ENCODE measurements at places on chromosomes 13 and 19.

GRCh38 chr19:47726467-47726866, 13.2 kb downstream of the EHD2 start:
- no peak for DNase-seq

GRCh38 chr13:97506511-97506910, 72.5 kb downstream of the RAP2A start:
- no peak for DNase-seq

GRCh38 chr13:27148900-27149299, 22.7 kb downstream of the USP12 start:
- no peak for DNase-seq

GRCh38 chr13:71218960-71219359, 648.0 kb downstream of the DACH1 start:
- no peak for DNase-seq

GRCh38 chr13:43364210-43365038, 341.0 kb downstream of the DNAJC15 start:
- no peak for DNase-seq

DNA sequence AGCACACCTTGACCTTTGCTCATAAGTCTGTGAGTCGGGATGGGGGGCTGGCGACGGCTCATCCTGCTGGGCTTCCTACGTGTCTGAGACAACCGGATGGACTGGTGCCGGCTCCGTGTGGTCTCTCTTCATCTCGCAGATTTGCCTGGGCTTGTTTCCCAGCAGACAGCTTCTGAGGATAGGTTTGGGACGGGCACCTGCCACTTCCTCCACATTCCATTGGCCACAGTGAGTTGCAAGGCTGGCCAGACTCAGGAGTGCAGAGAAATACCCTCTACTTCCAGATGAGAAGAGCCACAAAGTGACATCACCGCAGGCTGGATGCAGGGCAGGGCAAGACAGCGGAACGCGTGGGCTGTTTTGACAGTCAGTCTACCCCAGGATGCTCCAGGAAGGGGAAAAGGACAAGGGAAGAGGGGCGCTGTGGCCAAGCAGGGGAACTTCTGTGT, 48.1 kb downstream of the IRS2 start:
- DNase-seq, result no peak

- DNase-seq, result no peak
Observed at GRCh38 chr19:51027126-51027806, 850 bp upstream of the KLK11 start.

- no peak for DNase-seq
Observed at GRCh38 chr19:13887517-13887916, 10.6 kb downstream of the NANOS3 start.

DNA sequence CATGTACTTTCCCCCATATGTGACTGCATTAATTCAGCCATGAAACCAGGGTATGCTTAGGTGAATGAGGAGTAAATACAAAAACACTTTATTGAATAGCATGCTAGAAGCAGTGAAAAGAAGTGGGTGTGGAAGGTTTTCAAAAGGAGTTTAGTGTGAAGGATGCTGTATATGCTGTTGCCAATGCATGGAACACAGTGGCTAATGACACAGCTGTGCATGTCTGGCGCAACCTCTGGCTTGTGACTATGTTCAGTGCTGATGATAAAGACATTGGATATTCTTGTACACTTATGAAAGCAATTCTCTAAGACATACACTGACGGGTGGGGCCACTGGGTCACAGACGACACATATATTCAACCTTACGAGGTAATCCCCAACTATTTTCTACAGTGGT, 55.2 kb downstream of the SOX21 start:
- no peak for DNase-seq

- DNase-seq, result no peak
Observed at GRCh38 chr13:78608688-78609463, 5.5 kb upstream of the POU4F1 start.

- no peak for DNase-seq
Observed at GRCh38 chr13:48192411-48192935, 40.5 kb upstream of the ITM2B start.

DNA sequence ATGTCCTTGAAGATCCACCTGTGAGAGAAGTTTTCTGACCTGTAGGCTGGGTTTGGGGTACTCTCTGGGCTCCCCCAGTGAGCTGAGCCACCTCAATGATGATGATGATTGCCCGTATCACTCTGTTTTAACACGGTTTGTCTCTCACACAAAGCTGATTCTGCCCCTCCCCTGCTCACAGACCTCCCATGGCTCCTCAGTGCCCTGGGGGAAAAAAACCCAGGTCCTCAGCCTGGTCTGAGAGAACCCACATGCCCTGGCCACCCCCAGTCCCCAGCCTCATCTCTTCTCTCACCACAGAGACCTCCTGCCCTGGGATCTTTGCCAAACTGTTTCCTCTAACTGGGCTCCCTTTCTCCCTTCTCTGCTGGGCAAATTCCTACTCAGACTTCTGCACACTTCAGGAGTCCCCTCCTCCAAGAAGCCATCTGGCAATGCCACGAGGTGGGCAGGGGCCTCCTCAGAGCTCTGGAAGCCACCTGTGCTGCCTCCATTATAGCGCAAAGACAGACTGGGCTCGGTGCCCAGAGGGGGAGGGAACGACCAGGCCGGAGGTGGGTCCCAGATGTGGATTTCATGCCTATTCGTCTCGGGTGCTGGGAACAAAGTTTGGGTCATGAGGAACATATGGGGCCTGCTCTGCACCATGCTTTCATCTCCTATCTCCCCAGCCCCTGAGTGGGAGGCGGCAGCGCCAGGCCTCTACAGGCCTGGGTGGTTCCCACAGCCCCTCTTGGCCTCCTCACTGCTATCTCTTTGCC, 8.5 kb upstream of the CA11 start:
- no peak for DNase-seq

DNA sequence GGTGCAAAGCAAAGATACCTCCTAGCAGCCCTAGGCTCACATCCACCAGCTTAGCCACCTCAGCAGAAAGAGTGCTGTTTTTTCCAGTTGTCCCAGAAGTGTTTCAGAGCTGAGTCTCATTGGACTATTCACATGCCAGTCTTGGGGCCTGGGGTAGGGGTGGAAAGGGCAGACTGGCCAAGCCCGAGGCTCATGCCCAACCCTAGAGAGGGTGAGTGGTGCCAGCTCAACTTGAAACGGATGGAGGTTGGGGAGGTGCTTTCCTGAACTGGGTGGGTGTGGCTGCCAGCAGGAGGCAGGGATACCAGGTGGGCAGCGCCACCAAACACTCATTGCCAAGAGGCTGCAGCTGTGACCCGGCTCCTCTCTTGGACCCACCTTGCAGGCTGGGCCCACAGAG, 116.9 kb downstream of the DPF1 start:
- no peak for DNase-seq

DNA sequence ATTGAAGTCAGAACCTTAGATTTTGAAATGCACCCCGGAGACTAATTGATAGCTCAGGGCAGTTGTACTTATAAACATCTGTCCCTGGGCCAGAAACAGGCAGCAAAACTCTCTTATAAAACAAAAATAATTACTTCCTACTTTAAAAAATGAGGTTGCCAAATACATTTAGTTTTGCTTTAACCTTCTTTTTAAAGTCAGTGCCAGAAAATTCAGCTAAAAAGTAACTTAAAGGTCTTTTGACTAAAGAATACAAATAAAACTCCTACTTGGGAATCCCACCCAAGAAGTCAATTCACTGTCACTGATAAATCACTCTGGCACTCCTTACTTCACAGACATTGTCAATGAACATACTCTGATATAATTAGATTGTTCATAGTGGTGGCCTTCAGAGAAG, 60.7 kb downstream of the DOCK9 start:
- DNase-seq, result no peak

- no peak for DNase-seq
Observed at GRCh38 chr13:97120346-97120745, 101.8 kb upstream of the MBNL2 start.

DNA sequence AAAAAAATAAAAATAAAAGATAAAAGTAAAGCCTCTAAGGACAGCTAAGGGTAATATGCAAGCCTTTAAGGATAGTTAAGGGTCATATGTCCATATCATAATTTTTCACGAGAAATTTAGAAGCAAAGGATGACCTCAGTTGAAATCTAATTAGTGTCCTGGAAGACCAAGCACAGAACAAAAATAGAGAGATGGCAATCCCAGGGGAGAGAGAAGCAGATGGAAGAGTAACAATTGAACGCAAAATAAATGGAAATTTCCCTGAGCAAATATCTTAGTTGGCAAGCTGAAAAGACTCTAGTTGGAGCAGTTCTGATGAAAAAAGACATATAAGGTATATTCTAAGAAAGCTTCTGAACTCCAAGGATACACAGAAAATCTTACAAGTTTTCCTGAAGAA, 275.4 kb downstream of the NALCN start:
- DNase-seq, result no peak

DNA sequence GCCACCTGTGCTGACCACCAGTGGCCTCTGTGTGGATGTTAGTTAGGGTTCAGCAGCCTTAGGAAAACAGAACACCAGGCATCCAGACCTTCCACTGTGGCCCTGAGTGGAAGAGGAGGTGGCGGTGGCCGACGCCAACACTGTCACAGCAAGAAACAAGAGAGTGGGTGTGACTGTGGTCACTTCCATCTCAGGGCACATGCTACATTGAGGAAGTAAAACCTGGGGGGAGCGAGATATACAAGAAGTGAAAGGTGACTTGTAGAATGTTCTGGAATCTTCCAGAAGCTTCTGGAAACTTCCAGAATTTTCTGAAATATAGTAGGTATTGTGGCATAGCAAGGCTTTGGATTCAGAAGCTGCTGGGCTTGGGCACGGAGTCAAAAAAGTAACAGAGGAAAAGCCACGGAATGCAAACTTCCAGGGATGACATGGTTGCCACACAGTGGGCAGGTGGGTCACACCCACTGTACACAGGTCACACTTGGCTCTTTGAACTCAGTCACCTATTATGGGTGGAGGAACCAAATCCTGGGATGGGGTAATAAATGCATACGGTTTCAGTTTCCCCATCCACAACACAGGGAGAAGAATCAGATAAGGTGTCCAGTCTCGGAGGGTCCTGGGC, 24.3 kb downstream of the GNG7 start:
- no peak for DNase-seq

- no peak for DNase-seq
Observed at GRCh38 chr13:51539887-51540286, 44.4 kb upstream of the WDFY2 start.

- no peak for DNase-seq
Observed at GRCh38 chr19:38830039-38830733, 1.4 kb downstream of the ECH1 start.

DNA sequence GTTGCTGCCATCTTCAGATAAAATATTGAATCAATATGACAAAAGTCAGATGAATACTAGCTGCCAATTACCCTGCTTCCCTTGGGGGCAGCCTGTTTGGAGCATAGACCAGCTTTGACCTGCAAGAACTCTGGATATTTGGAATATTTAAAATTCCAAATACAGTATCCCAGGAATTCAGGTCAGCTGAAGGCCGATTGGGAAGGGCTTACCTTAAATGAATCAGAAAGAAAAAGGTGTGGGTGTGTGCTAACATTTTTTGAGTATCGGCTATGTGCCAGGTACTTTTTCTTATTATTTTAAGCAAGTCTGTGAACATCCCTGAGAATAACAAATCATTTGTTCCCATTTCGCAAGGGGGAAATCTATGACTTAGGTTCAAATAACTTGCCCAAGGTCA, 1.8 kb upstream of the RUBCNL start:
- no peak for DNase-seq

DNA sequence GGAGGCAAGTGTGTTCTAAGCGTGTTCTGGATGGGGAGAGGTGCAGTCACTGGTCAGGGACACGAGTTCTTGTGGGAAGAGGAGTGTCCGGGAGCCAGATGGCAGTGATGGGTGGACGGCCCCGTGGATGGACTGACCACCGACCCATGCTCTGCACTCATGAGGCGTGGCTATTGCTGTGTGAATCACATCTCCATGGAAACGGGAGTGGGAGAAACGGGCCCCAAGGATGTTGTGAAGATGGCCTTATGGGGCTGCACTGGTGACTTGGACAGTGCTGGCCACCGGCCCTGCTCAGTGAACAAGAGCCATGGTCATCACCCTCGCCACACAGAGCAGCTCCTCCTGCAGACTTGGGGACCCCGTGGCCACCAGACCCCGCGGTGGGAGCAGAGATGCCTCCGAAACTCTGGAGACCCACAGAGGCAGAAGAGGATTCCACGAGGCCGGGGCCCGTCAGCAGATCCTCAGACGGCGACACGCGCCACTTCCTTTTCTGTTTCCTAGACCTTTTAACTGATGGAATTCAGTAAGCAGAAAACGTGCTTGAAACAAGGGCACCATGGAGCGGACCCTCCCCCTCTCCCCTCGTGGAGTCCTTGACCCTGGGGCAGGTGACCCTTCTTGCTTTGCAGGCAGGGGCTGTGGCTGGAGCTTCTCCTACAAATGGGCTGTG, 47.5 kb downstream of the GAS6 start:
- DNase-seq, result no peak

DNA sequence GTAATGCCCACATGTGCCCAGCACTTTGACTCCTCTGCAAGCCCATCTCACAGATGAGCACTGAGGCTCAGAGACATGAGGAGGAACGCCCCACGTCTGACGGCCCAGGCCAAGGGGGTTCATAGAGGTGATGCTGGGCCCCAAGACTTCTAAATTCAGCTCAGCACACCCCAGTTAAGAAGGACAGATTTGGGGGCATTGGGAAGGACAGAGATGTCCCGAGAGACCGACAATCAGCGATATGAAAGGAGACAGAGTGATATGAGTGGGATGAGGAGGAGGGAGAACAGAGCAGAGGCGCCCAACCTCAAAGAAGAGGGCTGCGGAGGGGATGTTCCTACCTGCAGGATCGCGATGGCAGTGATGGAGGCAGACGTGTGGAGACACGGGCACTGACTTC, at the start of gene CNFN:
TSS of gene CNFN (minus strand) at position 399 of the 400 bp plus-strand sequence. CDS start 1,260 bp downstream, outside the sequence.
- DNase-seq, result no peak

GRCh38 chr13:110447058-110447511, 114.4 kb downstream of the RAB20 start:
- no peak for DNase-seq

DNA sequence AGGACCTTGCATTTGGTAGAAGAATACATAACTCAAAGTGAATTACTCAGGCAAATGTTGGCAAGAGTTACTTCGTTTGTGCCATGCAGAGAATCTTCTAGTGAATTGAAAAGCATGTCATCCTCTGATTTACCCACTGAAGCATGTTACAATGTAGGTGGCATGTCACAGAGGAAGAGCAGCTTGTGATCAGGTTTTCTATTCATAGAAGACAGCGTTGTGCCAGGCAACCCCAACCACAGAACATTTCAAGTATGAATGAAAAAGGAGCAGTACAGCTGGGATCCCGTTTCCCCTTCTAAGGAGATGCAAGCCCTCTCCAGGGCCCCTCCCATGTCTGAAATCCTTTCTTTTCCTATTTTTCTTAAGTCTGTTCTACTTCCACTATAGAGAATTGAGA, 6.0 kb upstream of the KATNAL1 start:
- no peak for DNase-seq

DNA sequence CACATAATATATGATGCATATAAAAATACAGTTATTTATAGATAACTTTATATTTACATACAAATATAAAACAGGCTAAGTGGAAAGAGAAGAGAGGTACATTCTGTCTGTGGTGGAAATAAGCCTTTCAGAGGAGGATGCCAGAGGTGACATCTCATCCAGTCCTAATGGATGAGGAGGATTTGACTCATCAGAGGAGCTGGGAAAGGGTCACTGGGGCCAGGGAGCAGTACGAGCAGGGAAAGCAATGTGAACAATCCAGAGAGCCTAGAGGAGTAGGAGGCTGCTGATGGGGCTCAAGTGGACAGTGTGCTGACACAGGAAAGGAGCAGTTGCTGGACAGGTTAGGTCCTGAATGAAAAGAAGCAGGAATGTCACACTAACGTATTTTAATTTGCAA, 18.6 kb downstream of the NALCN start:
- no peak for DNase-seq
